ENCODE measurements at places on chromosomes 6 and 20. TPM values are rescaled to one million over a fixed set of nuclear protein-coding genes. Genes with fewer than 3 reads are reported as not detected.

Gene FAM83B
- 0.29 TPM for total RNA-seq

Gene OR2H1
- total RNA-seq = not detected

Gene C6orf163
- total RNA-seq = 3.0 TPM

Gene ANKRD66
- total RNA-seq = not detected

Gene GSTA3
- not detected for total RNA-seq

Gene ARMC12
- not detected for total RNA-seq

Gene KHDRBS2
- total RNA-seq = not detected

GRCh38 chr6:154594496-154595198 is 84.2 kb upstream of the CNKSR3 start:
- no peak for DNase-seq

DNA sequence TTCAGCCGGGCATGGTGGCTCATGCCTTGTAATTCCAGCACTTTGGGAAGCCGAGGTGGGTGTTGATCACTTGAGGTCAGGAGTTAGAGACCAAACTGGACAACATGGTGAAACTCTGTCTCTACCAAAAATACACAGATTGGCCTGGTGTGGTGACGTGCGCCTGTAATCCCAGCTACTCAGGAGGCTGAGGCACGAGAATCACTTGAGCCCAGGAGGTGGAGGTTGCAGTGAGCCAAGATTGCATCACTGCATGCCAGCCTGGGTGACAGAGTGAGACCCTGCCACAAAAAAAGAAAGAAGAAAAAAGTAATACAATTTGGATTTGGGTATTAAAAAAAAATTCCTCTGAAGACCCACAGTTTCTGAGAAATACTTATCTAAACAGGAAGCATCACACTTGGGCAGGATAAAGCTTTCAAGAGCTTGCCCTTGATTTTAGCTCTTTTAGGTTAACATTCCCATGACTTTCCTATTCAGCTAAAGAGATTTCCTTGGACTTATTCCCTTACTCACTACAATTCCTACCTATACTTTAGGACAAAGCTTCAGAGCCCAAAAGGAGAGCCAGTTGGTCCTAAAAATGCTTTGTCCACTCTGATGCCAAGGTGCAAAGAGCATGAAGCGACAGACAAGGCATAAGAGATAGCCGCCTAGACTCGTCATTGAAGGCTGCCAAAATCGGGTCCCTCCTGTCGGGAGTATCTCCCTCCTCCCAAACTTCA is 1.9 kb downstream of the ELOVL2 start:
- DNase-seq = no peak

GRCh38 chr6:169996378-169997051 is 245.1 kb downstream of the ERMARD start:
- no peak for DNase-seq

- no peak for DNase-seq
These were observed 306.5 kb upstream of the RSPO3 start for GRCh38 chr6:126812010-126812409.

GRCh38 chr20:22414305-22414742 is 170.0 kb downstream of the FOXA2 start:
- DNase-seq = no peak

GRCh38 chr6:151176911-151177770 is 62.6 kb upstream of the AKAP12 start:
- DNase-seq = no peak

GRCh38 chr20:7772371-7772770 is 167.9 kb downstream of the HAO1 start:
- DNase-seq = no peak

DNA sequence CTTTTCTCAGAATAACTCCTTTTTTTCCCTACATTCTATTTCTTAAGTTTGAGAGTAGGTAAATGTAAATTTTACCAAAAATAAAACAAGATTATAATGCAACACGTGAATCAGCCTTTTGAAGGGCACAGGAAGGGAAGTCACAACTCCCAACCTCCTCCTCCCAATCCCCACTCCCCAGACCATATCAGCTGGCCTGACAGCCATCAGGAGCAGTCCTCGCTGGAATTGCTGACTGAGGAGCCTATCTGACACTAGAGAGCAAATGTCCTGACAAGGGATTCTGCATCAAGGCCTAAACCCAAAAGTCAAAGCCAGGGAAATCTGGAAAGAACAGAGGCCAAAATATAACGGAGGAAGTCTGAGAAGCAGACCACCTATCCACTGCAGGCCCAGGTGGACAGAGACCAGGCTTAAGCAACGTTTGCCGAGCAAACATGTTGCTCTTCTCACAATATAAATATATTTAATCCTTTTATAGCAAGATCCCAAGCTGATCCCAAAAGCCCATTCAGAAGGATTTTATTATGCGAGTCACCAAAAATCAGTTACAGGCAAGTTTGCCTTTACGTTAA is 2.5 kb downstream of the RRAGD start:
- DNase-seq = no peak

DNA sequence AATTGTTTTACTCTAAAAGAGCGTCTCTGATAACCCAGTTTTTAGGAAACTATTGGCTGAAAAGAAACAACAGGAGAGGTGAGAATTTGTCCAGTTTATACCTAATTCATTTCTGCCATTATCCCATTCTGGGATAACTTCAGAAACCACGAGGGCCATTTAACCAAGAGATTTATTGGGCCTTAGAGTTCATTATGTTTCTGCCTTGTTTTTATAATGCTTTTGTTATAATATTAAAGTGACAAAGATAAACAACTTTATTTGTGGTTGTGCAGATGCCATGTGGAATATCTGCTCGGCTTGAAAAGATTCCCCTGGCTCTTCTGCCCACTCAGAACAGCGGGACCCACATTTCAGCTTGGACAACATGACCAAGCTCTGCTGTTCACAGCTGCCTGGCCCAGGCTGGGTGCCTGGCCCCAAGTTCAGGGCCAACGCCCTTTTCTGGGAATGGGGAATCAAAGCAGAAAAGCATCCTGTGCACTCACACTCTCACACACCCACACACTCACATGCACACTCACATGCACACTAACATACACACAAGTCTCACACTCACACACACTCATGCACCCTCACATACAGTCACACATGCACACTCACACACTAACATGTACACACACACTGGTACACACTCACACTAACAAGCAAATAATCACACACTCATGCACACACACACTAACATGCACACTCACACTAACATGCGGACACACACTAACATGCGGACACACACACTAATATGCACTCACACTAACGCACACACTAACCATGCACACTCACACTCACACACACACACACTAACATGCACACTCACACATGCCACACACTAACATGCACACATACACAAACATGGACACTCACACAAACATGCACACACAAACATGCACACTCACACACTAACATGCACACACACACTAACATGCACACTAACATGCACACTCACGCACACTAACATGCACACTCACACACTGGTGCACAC is 86.7 kb upstream of the NEDD9 start:
- DNase-seq = no peak

GRCh38 chr6:156886409-156886808 is 109.2 kb downstream of the ARID1B start:
- DNase-seq = peak; percentile 44

GRCh38 chr20:63889241-63890200 is 5.4 kb upstream of the DNAJC5 start:
- DNase-seq = no peak

DNA sequence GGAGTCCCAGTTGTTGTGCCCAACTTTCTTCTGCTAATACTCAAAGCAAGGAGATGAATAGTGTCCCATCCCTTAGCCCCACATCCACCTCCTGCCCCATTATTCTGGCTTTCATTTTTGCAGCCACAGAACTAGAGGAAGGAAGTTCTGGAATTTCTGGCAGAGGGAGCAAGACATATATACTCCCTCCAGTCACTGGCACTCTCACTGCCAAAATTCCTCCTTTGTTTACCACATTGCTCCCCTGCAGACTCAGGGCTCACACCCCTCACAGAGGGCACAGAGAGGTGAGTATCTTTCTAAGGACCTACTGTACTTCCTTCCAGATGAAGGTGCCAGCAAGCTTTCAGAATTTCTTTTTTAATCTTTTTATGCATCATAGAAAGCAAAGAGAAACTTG is 168.0 kb upstream of the ID4 start:
- DNase-seq = no peak
